ENCODE measurements at places on chromosomes 1 and 21. TPM values are rescaled to one million over a fixed set of nuclear protein-coding genes. Genes with fewer than 3 reads are reported as not detected.

DNA sequence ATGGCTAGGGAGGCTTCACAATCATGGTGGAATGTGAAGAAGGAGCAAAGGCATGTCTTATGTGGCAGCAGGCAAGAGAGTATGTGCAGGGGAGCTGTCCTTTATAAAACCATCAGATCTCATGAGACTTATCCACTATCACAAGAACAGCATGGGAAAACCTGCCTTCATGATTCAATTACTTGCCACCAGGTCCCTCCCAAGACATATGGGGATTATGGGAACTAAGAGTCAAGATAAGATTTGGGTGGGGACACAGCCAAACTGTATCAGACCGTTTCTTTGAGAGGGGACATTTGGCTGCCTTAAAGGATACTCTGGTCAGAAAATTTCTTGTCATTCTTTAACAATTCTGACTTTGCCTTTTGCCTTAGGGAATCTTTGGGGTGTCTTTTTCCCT, 3.2 kb upstream of the XPR1 start:
- no peaks in the 10 kb centered on the region for H3K27me3 ChIP-seq
- H3K27ac ChIP-seq, result no peak overlapping the region
- H3K4me1 ChIP-seq, result peaks cover 6% of the 10 kb centered on the region
- H3K36me3 ChIP-seq, result no peaks in the 10 kb centered on the region

DNA sequence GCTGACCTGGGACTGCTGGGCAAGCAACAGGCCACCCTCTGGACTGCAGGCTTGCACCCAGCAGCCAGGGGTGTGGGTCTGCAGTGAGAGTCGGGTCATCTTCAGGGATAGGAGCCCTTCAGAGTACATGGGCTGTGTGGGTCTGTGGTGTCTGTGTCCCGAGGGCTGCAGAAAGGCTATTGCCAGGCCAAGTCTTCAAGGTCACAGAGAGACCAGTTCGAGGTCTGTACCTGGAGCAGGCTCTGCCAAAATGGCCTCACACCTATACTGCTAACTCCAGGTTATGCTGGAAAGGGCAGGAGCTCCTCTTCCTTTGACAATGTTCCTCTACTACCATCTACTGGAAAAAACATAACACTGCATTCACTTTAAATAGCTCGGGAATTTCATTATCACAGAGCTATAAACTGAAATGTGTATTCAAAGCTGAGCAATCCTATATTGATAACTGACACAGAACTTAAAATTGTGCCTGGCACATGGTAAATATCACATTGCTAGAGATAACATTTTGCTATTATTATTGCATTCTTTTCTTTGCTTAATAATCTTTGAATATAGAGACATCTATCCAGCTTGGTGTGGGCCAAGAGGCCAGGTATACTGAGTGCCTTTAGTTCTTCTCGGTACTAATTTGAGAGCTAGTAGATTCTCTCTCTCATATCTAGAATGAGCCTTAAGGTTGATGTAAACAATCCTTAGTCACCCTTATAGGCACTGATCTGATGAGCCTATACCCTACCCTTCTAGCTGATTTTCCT, 6.9 kb upstream of the DNAH14 start:
- H3K36me3 ChIP-seq, result no peaks in the 10 kb centered on the region
- DNase-seq, result no peak
- H3K4me1 ChIP-seq, result no peaks in the 10 kb centered on the region
- H3K27me3 ChIP-seq, result no peaks in the 10 kb centered on the region
- no peak overlapping the region for H3K4me3 ChIP-seq

The MATN1 gene
- not detected for total RNA-seq

The AJAP1 gene
- 0.42 TPM for total RNA-seq

Measured in colonic mucosa (tissue), 4 donors.